Left colon (tissue), 2 donors: ENCODE measurements at places on chromosomes 4 and X. TPM values are rescaled to one million over a fixed set of nuclear protein-coding genes. Genes with fewer than 3 reads are reported as not detected.

GRCh38 chr4:151313306-151314009 is 11.9 kb downstream of the SH3D19 start:
- no peak for DNase-seq

- DNase-seq, result no peak
Observed at GRCh38 chrX:126552313-126553022, at the start of gene DCAF12L1. DCAF12L1 (minus strand) TSS chrX:126552814; CDS start chrX:126552608, 206 bp downstream.

DNA sequence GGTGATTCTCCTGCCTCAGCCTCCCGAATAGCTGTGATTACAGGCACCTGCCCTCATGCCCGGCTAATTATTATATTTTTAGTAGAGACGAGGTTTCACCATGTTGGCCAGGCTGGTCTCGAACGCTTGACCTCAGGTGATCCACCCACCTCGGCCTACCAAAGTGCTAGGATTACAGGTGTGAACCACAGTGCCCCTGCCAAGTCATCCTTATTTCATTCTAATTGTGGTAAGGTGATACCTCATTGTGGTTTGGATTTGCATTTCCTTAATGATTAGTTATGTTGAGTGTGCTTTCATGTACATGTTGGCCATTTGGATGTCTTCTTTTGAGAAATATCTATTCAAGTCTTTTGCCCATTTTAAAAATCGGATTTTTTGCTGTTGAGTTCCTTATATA is 93.0 kb downstream of the USP9X start:
- DNase-seq, result no peak

DNA sequence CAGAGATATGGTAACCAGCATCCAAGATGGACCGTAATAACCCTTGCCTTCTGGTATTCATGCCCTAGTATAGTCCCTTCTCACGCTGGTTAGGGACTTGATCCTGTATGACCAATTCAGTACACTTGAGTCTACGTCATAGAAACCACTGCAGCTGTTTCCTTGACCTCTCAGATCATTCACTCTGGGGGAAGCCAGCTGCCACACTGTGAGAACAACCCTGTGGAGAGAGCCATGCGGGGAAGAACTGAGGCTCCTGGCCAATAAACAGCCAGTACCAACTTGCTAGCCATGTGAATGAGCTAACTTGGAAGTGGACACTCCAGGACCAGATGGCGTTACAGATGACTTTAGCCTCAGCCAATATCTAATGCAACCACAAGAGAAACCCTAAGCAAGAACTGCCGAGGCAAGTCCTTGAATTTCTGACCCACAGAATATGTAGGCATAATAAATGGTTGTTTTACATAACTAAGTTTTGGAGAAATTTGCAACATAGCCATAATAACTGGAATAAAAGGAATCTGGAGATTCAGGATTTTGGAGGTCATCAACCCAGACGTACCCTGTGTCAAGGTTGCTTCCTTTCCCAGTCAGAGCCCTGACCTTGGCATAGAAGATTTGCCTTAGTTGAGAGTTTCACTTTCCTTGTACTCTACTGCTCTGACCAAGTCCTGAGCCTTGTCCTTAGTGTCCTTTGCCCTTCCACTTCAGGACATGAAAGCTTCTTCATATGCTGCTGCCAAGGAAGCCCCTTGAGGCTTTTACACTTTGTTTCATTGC is 87.3 kb upstream of the ZNF81 start:
- DNase-seq, result no peak

GRCh38 chrX:107721318-107721717 is 54.3 kb downstream of the TSC22D3 start:
- no peak for DNase-seq

DNA sequence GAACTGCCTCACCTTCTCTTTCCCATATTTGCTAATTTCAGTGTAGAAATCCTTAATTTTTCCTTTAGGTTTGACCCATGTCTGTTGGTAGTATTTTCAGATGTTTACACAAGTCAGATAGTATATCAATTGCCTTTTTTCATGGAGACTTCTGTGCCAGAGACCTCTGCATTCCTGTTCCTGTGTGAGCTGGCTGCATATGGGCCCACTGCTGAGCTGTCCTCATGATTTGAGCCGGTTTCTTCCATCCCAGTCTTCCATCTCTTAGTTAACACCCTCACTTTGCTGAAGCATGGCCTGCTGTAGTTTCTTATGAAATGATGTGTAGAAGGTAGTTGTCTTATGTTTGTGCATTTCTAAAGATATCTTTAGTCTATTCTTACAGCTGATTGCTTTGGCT is 40.0 kb downstream of the CDS1 start:
- DNase-seq, result no peak

- no peak for DNase-seq
Observed at GRCh38 chrX:7614616-7615015, 228.4 kb upstream of the VCX start.

DNA sequence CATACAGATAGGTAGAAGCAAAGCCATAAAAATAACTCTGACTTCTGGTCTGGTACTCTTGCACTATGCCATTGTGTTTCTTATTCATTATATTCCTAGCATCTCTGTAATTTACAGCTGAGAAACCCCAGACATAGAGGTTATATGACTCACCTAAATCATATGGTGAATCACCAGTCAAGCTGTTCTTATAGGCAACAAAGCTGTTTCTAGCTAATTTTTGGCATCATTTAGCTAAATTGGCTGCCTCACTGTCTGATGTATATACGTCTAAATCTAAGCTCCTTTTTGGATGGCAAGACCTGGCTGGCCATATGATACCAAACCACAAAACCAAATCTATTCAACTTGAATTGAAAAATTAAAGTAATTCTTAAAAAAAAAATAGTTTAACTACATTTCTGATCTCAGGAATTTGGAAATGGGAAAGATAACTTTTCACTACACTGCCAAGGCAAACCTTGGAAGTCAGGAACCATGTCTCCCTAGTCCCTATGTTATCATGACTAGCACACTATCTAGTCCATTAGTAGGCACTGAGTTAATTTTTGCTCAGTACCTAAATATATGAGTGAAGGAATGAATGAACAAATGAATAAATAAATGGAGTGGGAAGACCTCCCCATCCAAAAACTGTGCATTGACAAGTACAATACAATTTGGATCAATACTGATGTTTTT is 41.3 kb upstream of the STAG2 start:
- no peak for DNase-seq

MAGED4B gene
- 1.9 TPM for total RNA-seq

SH3BGRL gene
- total RNA-seq, result 87.5 TPM

ZCCHC12 gene
- 0.20 TPM for total RNA-seq

- no peak for DNase-seq
Observed at GRCh38 chr4:80171251-80171650, 26.1 kb upstream of the PRDM8 start.

HSD17B13 gene
- 1.1 TPM for total RNA-seq

DNA sequence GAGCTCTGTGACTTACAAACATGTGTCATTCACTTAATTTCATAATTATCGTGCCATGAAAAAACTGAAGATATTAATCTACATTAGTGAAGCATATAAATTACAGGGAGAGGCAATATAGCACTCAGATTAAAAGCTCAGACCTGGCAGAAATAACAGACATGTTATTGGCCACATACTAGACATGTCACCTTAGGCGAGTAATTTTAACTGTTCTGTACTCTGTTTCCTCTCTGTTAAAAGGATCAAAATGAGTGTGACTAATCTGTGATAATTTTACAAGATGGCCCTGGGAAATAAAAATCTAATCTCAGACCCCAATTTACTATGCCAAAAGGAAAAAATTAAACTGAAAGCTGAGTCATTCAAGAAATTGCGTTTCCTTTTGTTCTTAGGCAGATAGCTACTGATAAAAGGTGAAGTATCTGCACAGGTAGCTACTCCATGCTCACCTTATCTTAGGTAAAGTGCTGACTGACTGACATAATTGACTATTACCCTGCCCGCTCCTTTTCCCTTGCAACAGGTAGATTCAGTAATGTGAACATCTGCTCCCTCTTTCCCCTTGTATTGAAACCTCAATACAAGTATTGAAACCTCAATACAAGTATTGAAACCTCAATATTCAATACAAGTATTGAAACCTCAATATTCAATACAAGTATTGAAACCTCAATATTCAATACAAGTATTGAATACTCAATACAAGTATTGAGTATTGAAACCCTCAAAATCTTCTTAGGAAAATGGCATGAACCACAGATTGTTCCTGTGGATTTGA is 33.2 kb downstream of the RELL1 start:
- no peak for DNase-seq
